NCI-H2171 (cell line): ENCODE measurements at places on chromosomes 6 and 20.
A peak's percentile ranks its signal among the peaks of the same experiment; 100 is the strongest.

DNA sequence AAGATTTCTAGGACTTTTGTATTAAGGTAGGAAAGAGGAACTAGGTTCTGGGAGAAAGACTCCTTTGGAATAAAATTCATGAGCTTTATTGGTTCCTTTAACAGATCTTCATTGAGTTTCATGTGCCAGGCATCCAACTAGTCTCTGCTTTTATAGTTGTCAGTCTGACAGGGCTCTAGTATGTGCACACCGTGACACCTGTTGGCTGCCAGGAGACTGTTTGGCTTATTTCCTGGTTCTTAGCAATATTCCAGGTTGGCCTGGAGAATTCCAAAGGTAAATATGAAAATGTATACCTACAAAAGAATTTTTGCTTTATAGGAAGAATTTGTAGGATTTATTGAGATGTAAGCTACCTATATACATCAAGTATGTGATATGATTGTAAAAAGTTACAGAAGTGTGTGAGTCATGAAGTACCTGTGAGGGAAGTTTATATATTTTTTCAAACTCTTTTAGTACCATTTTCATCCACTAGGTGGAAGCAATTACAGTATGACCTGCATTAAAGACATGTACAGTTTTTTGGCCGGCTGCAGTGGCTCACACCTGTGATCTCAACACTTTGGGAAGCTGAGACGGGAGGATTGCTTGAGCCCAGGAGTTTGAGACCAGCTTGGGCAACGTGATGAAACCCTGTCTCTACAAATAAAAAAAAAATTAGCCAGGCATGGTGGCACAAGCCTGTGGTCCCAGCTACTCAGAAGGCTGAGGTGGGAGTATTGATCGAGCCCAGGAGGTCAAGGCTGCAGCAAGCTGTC, 35.2 kb downstream of the NDUFAF5 start:
- DNase-seq, result peak; percentile 73

- DNase-seq, result no peak
Measured at GRCh38 chr6:8570256-8570920, 135.0 kb upstream of the SLC35B3 start.

- no peak for DNase-seq
Measured at GRCh38 chr20:62876902-62877816, 15.5 kb upstream of the TCFL5 start.

GRCh38 chr6:129209355-129209754, 326.4 kb downstream of the LAMA2 start:
- no peak for DNase-seq

DNA sequence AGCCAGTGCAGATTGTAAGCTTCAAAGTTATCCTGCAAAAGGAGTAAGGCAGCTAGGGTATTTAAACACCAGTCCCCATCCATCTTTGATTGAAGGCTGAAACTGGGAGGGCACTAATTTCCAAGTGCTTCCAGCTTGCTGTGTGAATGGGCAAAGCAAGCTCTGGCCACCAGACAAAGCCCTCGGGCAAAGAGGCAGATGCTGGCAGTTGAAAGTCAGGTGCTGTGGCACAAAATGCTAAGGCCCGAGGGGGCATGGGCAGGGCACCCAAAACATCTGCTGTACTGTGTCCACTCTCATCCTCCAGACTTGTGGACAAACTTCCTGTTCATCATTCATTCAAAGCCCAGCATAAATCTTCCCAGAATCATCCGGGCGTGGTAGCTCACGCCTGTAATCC, 62.9 kb downstream of the TRMT6 start:
- DNase-seq, result no peak

GRCh38 chr6:127458817-127459216, 372 bp downstream of the KIAA0408 start:
- DNase-seq, result no peak

GRCh38 chr20:24102749-24103333, 114.3 kb upstream of the GGTLC1 start:
- no peak for DNase-seq

DNA sequence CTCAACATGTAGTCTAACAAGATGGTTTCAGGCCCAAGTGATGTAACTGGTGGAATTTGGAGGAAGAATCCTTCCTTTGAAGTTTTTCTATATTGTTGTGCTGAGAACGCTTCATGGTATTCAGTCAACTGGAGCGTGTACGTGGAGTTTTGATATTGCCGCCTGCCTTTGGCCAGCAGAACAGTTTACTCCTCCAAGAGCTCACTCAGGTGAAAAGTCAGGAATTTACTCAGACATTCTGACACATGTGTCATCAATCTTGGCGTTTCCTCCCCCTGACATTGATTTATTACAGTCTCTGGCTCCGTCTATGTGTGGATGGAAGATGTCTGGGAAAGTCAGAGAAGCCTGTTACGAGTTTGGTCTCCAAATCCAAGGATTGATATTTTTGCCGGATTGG, 19.0 kb upstream of the TGM2 start:
- no peak for DNase-seq

DNA sequence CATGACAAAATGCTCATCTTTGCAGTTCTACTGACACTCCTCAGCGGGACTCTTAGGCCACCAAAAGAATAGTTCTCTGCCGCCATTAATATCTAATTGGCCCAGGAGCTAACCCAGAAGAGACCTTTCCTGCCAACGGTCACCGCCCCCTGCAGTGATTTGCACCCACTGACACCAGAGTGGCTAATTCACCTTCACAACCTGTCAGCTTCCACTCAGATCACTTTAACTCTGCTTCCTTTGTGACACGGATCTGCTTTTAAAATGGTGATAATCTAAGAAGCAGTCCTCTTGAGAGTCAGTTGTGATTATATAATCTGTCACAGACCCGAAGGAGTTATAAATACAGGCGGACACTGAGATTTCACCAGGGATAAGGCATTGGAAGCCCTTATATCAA, 172.8 kb downstream of the FRK start:
- no peak for DNase-seq

DNA sequence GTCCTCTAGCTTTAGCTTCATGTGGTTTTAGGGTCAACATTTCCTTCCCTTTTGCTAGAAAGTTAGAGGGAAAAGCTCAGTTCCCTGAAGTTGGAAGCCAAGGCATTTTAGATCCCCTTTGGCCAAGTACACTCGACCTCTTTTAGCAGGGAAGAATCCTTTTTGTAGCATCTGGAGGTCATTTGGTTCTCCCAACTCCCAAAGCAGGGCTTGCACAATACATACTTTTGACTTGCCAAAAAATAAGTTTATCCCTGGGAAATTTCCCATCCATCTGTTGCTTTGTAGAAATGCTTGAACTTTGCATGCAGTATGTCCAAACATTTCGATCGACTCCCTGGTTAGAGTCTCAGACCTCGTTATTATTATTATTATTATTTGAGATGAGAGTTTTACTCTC, 4.6 kb upstream of the EDEM2 start:
- no peak for DNase-seq

- no peak for DNase-seq
Measured at GRCh38 chr6:143629104-143630080, 48.4 kb upstream of the PHACTR2 start.

DNA sequence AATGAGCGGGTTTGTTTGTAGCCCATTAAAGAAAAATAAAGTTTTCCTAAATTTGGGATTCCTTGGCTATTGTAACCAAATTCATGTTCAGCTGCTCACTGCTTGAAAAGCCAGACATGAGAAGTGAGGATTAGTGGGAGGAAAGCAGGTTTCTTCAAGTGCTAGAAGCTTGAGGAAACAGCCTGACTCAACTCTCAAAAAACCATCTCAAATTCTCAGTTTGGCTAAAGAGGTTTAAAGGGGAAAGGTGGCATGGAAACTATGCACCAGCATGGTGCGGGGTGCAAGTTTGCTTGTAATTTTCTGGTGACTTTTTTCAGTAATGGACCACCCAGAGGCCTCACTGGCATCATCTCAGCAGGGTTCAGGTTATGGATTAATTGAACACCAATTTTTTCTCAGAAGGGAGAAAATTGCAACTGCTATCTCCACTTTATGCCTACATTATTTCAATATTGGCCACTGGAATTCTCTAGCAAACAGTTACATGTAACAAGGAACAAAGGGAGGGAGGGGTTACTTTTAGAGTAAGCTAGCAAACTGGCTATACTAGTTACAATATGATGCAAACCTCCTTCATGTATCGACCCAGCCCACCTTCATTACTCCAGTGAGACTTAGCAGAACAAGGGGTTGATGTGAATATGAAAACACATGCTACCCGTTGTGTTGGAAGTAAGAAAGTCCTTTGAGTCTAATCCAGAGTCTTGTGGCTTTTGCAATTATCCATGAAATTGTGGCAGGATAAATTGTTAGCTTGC, 85.0 kb upstream of the IFNGR1 start:
- no peak for DNase-seq

- no peak for DNase-seq
Measured at GRCh38 chr6:138518054-138518453, 18.8 kb upstream of the NHSL1 start.

GRCh38 chr6:81934936-81935335, 182.5 kb upstream of the TENT5A start:
- DNase-seq, result no peak
